ENCODE measurements at places on chromosomes 5 and 9.

DNA sequence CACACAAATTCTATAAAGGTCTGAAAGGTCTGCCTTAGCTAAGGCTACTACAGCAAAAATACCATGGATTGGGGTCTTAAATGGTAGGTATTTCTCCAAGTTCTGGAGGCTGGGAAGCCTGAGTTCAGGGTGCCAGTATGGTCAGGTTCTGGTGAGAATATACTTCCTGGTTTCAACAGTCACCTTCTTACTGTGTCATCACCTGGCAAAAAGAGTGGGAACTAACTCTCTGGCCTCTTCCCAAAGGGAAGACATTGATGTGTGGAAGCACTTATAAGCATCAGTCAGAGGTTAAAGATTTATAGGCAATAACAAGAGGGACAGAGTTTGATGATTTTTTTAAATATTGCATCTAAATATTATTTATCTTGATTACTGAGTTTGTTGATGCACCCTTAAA, 53.0 kb downstream of the ZNF622 start:
- DNase-seq, result no peak

DNA sequence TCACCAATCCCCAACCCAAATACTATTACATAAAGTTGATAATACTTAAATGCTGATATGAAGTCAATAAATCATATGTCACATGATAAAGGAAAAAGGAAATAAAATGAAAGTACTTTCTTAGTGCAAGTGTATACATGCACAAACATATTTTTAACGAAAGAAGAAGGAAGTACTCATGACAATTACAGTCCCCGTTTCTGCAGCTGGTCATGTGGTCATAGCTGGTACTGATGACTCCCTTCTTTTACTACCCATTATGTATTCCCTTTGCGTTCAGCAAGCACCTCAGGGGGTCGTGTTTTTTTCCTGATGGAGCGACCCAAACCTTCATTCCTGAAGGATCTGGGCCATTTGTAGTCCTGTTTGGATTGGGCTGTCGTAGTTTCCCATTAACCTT, 27.3 kb downstream of the CENPP start:
- DNase-seq, result no peak

DNA sequence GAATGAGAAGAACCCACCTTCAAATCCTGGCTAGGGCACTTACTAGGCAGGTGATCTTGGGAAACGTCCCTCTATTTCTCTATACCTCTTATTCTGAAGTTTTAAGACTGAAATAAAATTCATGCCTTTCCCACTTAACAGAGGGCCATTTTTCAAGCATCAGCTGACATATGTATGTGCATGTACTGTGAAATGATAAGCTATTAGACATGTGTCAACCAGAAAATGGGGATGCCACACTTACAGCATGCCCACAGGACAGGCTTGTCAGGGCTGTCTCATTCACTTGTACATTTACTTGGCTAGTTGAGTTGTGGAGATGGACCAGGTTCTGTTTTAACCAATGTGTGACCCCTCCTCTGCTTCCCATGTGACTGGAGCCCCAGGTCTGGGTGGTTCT, 78.5 kb downstream of the C9orf152 start:
- no peak for DNase-seq

- no peak for DNase-seq
These were observed 10.1 kb downstream of the RNF145 start for GRCh38 chr5:159199225-159199624.

DNA sequence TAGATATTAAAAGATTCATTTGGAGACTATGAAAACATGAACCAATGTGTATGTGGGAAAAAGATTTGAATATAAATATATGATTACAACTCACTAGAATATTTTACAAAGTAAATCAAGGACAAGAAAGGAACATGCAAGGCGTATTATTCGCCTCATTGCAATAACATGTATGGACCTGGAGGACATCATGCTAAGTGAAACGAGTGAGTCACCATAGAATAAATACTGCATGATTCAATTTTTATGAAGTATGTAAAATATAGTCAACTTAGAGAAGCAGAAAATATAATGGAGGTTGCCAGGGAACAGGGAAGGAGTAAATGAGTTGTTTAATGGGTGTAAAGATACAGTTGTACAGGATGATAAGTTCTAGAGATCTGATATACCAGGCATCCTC, 4.9 kb downstream of the TXNDC8 start:
- no peak for DNase-seq

- peak; percentile 87 for DNase-seq
These were observed 91.5 kb upstream of the DNAH5 start for GRCh38 chr5:14035859-14036503.

GRCh38 chr9:130472184-130472705, 27.5 kb downstream of the ASS1 start:
- DNase-seq, result no peak

DNA sequence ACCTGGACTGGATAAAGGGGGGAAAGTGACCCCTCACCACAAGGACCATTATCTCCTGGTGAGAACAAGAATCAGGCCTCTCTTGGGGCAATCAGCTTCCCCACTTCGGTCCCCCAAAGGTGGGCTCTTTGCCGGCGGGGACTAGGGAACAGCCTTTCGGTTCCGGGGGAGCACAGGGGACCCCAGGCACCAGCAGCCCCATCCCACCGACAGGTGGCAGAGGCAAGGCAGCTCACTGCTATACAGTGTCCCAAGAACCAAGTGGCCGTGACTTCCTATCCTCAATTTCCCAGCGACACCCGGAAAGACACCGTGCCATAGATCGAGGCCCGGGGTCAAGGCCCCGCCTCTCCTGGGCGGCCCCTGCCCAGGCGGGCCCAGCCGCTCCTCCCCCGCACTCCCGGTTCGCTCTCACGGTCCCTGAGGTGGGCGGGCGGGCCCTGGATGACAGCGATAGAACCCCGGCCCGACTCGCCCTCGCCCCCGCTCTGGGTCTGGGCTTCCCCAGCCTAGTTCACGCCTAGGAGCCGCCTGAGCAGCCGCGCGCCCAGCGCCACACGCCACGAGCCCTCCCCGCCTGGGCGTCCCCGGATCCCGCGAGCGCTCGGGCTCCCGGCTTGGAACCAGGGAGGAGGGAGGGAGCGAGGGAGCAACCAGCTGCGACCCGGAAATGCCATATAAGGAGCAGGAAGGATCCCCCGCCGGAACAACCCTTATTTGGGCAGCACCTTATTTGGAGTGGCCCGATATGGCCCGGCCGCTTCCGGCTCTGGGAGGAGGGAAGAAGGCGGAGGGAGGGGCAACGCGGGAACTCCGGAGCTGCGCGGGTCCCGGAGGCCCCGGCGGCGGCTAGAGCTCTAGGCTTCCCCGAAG, 655 bp upstream of the EGR1 start:
- peak; percentile 99 for DNase-seq

GRCh38 chr5:8807636-8808035, 738.2 kb downstream of the SEMA5A start:
- no peak for DNase-seq

DNA sequence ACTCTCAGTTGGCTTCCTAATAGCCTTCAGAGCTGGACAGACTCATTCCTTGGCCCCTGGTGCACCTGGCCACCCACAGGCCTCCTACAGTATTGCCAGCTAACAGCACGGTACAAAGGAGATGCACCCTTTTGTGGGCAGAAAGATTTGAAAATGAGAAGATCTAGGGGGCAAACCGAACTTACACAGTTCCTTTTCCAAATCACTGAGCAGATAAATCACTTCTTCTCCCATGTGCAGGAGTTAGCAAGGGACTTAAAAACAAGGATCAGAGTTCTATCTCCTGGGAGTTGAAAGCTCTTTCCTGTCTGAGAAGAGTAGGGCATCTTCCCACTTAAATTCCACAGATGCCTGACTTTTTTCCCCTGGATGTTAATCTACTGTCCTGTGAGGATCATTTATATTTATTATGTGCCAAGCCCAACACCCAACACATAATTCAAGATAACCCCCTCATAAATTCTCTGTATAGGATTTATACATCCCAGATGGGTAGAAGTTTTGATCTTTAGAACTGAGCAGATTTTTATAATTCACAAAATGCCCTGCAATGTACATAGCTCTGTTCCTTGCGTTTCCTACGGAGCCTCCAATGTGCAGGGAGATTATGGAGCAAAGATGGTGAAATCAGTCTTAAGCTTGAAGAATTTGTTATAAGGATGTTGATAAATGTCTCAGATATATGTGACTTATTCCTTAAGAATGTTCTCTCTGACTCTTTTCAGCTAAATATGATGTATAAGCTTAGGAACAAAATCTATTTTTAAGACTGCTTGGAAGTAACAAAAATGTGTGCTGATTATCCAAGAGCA, 207.2 kb upstream of the DAPK1 start:
- no peak for DNase-seq

DNA sequence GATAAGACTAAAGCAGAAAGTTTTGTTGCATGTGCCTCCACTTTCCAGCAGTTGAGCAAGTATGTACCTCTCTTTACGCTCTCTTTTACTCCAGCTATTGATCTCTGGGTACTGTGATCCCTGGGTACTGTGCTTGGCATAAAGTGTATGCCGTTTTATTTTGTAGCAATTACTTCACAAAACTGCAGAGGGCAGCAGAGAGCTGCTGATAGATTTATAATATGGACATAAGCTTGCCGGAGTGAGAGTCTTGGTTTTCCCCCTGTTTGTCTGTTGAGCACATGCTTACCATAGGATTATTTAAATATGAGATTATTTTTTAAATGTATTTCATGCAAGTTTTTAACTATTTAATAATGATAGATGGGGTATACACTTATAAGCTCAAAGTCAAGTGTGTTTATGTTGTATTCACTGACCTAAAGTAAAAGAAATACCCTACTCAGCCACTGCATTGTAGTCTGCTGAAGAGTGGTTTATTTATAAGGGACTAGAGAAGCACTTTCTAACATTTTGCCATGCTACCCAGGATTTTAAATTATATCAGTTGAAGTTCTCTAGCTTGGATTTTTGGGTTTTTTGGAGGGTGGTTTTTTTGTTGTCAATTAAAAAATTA, 13.0 kb downstream of the TTC1 start:
- DNase-seq, result peak; percentile 39

- DNase-seq, result no peak
These were observed 18.4 kb upstream of the DEPDC1B start for GRCh38 chr5:60718166-60718892.

GRCh38 chr5:99037668-99038067, 108.9 kb upstream of the CHD1 start:
- no peak for DNase-seq

GRCh38 chr5:71899865-71900342, 180.8 kb downstream of the CARTPT start:
- peak; percentile 62 for DNase-seq

GRCh38 chr5:134273642-134274395, 47.9 kb upstream of the PPP2CA start:
- DNase-seq, result no peak

DNA sequence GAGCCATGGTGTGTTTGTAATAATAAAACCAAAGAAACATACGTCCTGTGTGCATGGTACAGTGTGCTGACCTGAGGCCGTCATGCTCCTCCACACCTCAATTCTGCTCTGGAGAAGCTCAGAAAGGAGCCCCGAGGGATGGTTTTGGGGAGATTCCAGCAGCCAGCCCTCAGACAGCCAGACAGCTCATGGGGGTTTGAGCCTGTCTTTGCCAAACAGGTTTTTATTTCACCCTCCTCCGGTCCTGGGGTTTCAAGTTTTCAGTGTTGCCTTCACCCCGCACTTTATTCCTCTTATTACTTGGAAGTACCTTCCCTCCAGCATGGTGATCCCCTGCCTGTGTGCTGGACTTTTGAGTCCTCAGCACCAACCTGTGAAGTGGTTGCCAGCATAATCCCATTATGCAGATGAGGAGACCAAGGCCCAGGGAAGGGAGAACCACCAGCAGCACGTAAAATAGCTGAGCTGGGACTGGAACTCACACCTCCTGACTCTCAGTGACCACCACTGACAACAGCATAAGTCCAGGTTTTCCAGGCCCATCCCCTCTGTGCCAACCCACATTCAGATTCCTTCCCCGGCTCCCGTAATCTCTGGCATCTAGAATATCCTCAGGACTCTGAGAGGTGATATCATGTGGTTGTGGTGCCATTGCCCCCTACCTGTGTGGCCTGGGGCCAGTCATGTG, 35.1 kb downstream of the TGFBI start:
- no peak for DNase-seq

GRCh38 chr9:96109680-96110351, 192.2 kb downstream of the HSD17B3 start:
- DNase-seq, result peak; percentile 37

GRCh38 chr9:34185778-34186551, 7.1 kb downstream of the UBAP1 start:
- DNase-seq, result peak; percentile 96

DNA sequence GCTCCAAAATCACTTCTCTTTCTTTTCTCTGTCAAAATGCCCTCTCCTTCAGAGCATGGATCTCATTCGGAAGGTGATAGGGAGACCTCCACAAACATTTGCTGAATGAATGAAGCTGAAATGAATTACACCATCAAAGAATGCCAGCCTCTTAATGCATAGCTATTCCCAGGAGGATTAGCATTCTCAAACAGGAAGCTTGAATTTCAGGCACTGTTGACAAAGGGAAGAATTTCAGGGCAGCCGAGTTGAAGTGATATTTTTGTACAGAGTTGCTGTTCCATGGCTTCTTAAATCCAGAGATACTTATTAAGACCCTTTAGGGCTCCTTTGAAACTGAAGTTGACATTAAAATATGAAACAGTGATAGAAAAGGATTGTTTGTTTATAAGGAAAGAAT, 18.8 kb downstream of the HBEGF start:
- no peak for DNase-seq

GRCh38 chr5:12335938-12336337, 431.7 kb upstream of the CTNND2 start:
- DNase-seq, result no peak

DNA sequence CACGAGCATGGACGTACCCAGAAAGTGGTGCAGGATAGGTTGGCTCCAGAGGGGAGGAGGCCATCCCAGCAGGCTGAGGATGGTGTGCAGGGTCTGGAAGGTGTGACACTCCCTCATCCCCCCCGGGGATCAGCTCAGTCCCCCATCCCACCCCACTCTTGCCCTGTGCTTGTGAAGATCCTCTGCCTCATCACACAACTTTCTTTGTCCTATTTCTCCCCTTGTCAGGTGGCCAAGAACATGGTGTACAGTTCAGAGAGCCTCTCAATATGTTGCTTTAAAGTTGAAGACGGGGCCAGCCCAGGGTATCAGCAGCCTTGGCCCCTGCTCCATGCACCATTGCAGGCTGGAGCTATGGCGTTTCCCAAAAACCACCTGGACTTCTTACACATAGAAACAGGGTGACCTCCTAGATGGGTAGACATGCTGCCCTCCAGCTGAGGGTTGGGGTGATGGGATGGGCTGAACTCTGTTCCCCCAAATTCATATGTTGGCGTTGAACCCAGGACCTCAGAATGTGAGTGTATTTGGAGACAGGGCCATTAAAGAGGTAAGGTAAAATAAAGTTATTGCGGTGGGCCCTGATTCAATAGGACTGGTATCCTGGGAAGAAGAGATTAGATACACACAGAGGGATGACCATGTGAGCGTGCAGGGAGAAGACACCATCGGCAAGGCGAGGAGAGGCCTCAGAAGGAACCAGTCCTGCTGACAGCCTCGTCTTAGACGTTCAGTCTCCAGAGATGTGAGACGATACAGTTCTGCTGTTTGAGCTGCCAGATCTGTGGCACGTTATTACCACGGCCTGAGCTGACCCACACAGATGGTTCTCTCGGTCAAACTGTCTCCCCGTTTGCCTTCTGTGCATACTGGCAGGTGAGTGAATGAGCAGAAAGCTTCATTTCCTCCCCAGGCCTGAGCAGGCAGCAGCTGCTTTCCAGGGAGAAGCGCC, 272.5 kb downstream of the GADD45G start:
- DNase-seq, result no peak

Measured in stromal cell of bone marrow (primary cell).